ENCODE measurements at places on chromosomes 13 and 19.

- no peak for DNase-seq
Measured at GRCh38 chr19:5645409-5645808, 22.5 kb downstream of the SAFB start.

GRCh38 chr13:36839981-36840380 is 21.0 kb downstream of the RFXAP start:
- no peak for DNase-seq

DNA sequence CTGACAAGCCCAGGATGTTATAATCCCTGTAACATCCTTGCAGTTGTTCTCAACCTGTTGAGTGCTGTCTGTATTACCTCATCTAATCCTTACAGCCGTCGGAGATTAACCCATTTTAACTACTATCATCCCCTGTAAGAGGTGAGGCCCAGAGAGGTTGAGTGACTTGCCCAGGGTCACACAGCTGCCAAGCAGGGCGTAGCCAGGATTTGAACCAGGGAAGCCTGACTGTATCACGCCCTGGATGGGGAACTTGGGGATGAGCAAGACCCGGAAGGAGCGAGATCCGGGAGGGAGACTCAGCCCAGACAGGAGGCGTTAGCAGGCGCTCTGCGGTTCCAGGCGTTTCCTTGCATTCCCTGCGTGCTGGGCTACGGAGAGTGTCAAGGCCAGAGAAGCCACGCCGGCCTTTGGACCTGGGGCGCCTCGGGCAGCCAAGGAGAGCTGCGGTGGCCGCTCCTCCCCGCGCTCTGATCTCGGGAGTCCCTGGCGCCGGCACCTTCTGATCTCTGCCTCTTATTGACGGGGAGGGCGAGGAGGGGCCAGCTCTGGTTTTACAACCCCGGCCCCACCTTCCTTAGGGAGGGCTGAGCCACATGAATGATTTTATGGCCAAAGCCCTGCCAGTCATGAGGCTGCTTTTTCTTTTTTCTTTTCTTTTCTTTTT is 6.2 kb downstream of the SULT2B1 start:
- no peak for DNase-seq

DNA sequence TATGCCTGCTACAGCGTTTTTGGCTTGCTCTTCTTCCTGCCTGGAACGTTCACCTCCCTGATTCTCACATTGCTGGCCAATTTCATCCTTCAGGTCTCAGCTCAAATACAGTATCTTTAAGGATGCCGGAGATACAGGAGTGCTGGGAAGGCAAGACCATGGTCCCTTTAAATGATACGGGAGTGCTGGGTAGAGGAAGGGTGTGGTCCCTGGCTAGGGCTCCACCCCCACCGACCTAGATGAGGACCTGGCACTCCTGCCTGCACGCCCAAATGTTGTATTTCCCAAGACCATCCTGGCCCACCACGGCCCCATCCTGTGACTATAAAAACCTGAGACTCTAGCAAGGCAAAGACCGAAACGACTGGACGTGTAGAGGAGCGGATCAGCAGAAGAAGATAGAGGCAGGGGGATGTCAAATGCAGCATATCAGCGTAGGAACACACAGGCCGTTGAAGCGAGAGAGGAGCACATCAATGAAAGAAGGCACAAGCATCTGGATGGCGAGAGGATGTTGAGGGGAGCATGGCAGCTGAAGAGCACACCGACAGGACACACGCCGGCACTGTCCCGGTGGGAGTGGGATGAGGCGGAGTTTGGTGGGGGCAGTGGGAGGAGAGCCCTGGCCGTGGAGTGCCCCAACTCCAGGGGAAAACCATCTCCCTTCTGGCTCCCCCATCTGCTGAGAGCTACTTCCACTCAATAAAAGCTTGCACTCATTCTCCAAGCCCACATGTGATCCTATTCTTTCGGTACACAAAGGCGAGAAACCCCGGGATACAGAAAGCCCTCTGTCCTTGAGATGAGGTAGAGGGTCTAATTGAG is 74.0 kb downstream of the PCDH9 start:
- no peak for DNase-seq

DNA sequence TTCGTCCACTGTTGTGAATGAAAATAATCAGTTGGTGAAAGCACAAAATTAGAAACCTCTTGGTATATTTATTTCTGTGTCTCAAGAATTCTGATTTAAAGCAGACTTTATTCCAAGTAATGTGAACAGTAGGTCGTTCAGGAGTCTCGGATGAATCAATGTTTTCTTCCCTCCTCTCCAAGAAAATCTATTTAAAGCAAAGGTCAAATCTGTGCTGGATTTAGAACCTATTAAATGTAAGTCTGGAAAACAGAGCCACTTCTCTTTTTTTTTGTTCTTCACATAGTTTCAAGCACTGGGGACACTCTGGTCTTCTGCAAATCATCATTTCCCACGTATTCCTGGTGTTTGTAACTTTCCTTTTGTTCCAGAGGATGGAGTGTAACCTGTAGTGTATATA is 312.7 kb downstream of the ATP8A2 start:
- DNase-seq, result no peak

DNA sequence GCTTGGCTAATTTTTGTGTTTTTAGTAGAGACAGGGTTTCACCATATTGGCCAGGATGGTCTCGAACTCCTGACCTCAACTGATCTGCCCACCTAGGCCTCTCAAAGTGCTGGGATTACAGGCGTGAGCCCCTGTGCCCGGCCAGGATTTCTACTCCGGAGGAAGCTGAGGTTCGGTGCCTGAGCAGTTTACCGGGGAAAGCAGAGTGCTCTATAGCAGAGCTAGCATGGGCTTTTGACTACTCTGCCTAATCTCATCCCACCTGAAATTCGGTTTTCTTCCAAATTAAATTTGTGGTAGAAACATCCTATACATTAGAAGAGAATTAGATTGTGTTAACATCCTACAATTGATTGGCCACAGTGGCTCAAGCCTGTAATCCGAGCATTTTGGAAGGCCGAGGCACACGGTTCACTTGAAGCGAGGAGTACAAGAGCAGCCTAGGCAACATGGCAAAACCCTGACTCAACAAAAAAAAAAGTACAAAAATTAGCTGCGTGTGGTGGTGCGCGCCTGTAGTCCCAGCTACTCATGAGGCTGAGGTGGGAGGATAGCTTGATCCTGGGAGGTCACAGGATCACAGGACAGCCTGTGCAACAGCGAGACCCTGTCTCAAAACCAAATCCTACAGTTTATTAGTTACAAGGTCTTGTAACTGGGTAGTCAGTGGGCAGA is 1.6 kb downstream of the RPL13A start:
- DNase-seq, result no peak

DNA sequence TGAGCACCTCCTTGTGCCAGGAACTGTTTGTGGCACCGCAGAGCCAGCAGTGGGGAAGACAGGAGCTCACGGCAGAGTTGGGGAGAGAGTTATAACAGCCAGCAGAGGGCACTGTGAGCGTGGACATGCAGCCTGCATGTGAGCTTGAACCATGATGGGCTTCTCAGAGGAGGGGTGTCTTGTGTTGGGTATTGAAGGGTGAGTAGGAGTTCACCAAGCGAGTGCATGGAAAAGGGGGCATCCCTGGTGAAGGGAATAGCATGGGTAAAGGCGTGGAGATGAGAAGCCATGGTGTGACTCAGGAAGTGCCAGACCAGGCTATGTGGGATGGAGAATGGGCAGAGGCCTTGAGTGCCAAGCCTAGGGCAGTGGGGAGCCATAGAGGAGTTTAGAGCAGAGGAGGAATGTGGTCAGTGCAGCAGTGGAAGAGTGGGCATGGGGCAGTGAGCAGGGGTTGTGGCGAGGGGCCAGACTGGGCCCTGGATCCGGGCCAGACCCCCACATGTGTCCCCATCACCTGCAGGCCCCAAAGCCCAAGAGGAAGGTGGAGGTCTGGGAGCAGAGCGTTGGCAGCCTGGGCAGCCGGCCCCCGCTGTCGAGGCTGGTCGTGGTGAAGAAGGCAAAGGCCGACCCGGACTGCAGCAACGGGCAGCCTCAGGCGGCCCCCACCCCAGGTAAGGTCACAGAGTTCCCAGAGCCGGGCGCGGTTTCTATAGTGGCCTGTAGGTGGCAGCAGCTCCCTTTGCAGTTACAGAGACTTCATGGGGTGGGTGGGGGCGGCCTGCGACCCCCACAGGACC is 11.8 kb upstream of the SHD start:
- DNase-seq, result peak; percentile 45

DNA sequence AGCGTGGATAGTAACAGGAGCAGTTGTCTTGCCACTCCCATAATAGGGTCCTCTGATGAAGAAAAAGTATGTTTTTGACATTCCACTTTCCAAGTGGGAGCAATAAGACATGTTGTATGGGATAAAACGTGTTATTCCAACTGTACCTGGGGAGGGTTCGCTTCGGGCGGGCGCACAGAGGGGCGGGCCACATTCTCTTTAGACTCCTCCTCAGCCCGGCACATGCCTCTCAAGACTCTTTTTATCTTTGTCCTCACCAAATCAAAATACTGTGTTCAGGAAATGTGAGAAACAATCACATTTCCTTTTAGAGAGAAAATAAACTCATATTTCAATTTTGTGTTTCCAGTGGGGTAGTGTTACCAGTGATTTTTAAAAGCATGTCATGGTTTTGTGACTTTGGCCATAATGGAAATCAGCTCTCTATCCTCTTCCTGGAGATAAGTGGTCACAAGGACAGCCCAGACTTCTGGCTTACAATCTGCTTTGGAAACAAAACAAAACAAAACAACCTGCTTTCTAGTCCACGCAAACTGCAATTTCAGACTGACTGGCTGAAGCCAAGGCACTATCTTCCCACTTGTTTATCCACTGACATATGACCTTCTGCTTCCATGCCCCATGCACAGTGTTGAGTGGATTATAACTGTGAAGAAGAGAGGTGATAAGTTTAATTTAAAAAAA is 276.1 kb downstream of the NALCN start:
- no peak for DNase-seq

DNA sequence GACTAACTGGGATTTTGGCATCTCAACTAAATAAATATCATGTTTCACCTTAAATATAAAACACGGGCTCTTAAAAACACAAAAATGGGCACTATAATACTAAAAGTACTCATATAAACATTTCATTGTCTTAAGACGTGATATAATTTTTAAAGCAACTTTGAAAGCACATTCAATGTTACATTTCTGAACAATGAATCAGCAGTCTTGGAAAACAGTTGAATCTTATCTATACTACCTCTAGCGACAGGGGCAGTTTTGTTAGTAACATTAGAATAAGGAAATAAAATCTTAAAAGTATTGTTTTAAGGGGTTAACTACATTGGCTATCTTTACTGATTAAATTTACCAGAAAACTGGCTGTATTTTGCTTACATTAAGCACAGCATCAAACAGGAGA is 156.9 kb downstream of the UGGT2 start:
- no peak for DNase-seq

- no peak for DNase-seq
Measured at GRCh38 chr13:21550918-21551317, 53.1 kb downstream of the MICU2 start.

- DNase-seq, result no peak
Measured at GRCh38 chr13:110233181-110233950, 73.6 kb downstream of the COL4A1 start.

- DNase-seq, result no peak
Measured at GRCh38 chr13:33940898-33941297, 122.9 kb downstream of the RFC3 start.

DNA sequence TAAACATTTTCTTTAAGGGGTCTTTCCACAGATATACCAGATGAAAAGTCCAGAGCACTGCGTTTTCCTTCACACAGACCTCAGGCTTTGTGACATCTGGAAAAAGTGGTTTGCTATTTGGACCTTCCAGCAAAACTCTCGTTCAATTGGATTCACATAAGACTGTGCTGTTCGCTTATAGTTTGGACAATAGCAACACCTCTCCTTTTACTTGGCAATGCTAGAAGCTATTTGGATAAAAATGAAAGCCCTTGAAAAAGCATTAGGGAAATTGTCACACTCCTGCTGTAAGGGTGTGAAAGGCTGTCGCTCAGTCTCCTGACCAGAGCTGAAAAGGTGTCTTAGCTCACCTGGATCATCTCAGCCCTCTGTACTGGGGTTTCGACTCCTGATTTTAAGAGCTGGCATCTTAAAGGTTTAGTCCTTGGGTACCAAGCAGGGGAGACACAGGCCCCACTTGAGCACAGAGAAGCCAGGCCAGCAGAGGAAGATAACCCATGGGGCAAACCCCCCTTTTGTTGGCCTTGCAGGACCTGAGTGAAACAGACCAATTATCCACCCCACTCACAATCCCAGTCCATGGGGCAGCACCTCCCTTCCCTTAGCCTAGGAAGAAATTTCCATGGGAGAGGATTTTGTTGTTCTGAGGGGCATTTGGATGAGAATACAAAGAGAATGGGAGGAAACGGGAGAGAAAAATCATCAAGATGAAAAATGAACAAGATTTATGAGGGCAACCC is 257.6 kb downstream of the DLEU7 start:
- DNase-seq, result no peak

- DNase-seq, result no peak
Measured at GRCh38 chr19:32058131-32058530, 287.3 kb upstream of the ZNF507 start.

DNA sequence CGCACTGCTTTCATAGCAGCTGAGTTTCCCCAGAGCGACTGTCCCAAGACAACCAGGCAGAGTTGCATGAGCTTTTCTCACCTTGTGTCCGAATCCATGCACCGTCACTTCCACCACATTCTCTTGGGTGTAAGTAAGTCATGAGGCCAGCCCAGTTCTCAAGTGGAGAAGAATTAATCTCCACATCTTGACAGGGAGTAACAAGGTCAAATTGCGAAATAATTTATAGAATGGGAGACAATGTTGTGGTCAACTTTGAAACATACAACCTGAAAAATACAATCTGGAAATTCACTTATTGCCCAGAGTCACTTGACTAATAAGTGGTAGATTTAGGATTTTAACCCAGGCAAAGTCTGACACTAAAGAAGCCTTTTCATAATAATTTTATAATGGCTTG is 123.7 kb downstream of the UFM1 start:
- no peak for DNase-seq

DNA sequence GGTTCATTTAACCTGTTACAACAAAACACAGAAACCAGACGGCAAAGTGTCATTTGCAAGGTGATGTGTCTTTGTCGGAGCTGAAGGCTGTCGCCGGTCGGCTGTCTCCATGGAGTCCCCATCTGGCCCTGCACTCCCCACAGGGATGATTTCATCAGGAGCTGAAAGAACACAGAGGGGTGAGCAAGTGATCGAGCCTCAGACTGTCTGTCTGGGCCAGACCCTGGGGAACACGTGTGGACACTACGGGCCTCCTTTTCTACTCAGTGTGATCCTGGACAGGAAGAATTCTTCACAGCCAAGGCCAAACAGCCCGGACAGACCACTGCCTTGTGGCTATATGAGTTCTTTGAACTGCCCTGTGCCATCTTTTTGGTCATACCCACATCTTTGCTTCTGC is 85.1 kb downstream of the RNASEH2B start:
- no peak for DNase-seq

Data from stimulated activated CD8-positive, alpha-beta memory T cell treated with anti-CD3 and anti-CD28 coated beads, Interleukin-7, amount 100 ng/mL, for 1 hour (primary cell).